ENCODE measurements at places on chromosomes 5 and 9. TPM values are rescaled to one million over a fixed set of nuclear protein-coding genes. Genes with fewer than 3 reads are reported as not detected.

Gene PCDH12
- not detected for total RNA-seq

Gene DTWD2
- 1.2 TPM for total RNA-seq

Gene COL5A1
- total RNA-seq: 33.7 TPM

Gene NUTM2G
- total RNA-seq: not detected

Gene DMRT1
- not detected for total RNA-seq

Gene PPP3R2
- not detected for total RNA-seq

Gene FREM1
- total RNA-seq: not detected

Gene FGF10
- not detected for total RNA-seq

Gene FAM163B
- total RNA-seq: not detected

Gene ISL1
- not detected for total RNA-seq

Gene ADGRD2
- total RNA-seq: not detected

Gene OMD
- not detected for total RNA-seq

Gene PCDHGA6
- 0.29 TPM for total RNA-seq

Gene GPR151
- not detected for total RNA-seq

Gene WASHC1
- 10.6 TPM for total RNA-seq
